ENCODE measurements at places on chromosomes 2 and 18.

- DNase-seq, result no peak
Measured at GRCh38 chr18:24189007-24189528, 50.2 kb downstream of the CABYR start.

DNA sequence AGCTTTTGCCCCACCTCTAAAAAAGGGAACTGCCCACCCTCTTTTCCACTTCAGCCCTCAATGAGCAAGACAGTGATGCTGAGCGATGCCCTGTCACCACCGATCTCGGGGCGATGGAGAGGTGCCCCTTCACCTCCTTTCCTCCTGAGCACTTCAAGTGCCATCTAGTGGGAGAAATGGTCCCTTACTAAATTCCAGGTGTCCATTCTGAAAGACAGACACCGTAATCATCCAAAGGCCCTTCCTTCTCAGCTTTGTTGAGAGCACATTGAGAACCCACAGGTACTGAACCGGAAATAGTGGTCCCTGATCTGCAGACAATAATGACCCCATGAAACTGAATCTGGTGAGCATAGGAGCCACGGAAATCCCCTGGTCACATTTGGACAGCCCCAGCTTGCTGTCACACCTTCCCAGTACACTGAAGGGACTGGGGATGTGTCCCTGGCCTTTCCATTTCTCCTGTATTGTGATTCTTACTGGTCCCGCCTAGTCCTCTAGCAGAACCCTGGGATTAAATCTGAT is 38.5 kb downstream of the KCTD18 start:
- peak; percentile 37 for DNase-seq

GRCh38 chr18:54906331-54907185 is 52.7 kb downstream of the CCDC68 start:
- no peak for DNase-seq

- no peak for DNase-seq
Measured at GRCh38 chr2:133675-134593, 87.6 kb upstream of the FAM110C start.

GRCh38 chr2:187312718-187313282 is 135.3 kb downstream of the CALCRL start:
- no peak for DNase-seq

DNA sequence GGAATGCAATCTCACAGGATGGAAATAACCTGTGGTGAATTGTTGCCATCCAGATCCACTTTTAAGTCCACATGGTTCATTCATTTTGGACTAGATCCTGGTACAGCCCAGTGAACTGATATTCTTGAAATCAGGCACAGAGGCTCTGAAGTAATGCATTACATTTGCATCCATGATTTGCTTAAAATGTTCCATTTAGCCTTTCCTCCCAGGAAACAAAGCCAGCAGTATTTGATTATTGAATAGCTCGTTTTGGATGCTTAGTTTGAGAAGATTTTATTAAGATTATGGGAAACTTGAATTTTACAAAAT is 995.8 kb upstream of the CDH2 start:
- DNase-seq, result no peak

DNA sequence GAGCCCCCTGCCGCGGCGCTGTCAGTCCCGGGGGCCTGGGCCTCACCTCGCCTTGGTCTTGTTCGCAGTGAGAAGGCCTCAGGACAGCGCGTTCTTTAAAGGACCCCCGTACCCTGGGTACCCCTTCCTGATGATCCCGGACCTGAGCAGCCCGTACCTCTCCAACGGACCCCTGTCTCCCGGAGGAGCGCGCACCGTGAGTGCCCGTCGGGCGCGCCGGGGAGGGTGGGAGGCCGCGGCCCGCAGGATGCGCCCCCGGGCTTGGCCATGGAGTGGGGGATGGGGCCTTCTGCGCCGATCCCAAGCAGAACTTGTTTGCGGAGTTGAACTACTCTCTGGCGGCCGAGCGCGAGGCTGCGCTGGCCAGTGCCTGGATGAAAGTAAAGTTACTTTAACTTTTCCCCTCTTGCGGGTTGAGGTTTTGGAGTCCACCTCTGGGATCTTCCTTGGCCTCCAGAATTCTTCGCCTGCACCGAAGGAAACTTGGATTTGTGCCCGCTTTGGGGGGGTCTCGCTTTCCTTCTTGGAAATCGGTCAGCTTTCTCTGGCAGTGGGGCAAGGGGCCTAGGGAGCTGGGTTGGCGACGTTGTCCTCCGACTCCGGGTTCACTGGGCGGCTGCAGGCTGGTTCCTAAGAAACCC is 1.2 kb downstream of the TCF7L1 start:
- no peak for DNase-seq

DNA sequence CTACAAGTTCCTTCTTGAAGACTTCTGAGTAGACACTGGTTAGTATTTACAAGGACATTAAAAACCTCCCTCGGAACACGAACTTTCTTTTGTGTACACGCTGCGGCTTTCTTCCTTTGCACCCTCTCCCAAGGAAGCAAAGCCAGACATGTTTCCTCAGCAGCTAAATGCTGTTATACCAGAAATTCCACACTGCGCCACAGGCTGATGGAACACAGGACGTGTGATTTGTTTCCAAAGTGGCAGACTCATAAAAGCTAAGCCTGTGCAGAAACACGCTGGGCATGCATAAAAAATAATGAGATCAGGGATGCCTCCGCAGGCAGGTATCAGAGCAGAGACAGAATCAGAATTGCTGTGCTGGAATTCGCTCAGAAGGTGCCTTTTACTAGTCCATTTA is 73.0 kb upstream of the RGPD5 start:
- no peak for DNase-seq

DNA sequence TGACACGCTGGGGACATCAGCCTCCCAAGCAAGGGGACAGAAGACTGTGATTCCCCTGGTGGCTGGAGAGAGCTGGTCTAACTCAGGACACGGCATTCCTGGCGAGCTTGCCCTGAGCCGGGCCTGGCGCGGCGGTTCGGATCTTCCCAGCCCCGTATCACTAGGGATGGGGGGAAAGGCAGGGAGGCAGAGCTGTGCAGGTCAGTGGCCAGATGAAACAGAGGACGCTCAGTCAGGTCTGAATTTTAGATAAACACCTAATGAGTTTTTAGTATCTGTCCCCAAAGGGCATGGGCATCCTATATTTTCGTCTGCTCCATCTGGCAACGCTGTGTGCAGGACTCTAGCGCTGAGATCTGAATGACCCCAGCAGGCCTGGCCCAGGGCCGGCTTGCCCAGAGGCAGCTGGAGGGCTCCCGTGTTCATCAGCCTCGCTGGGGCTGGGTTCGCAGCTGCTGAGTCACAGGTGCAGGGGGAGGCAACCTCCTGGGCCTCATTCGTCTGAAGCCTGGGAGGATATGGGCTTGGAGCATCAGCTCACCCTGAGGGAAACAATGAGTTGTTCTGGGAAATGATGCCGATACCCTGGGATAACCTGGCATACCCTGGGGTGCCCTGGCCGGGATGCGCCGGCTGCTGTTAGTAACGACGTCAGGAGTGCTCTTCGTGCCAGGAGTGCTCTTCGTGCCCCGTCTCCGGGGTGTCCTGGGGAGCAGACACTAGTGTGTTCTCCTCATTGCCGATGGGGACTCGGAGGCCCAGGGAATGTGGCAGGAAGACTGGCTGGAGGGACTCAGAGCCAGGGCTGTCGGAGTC is 48.1 kb upstream of the HPCAL1 start:
- no peak for DNase-seq

DNA sequence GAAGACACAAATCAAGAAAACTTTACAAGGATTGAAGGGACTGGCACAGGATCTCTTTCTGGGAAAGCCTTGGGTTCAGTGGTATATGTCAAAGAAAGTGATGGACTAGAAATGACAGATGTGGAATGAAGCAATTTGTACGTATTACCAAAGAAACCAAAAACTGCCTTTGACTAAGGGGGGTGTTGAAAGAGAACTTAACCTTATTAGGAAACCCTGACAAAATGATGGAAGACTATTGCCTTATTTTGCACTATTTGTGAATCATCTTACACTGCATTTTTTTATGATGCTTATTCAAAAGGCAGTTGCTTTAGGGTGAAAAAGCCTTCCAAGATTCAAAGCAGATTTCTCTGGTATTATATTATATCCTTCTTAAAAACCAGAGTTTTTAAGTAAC is 4.0 kb downstream of the TSGA10 start:
- DNase-seq, result no peak

DNA sequence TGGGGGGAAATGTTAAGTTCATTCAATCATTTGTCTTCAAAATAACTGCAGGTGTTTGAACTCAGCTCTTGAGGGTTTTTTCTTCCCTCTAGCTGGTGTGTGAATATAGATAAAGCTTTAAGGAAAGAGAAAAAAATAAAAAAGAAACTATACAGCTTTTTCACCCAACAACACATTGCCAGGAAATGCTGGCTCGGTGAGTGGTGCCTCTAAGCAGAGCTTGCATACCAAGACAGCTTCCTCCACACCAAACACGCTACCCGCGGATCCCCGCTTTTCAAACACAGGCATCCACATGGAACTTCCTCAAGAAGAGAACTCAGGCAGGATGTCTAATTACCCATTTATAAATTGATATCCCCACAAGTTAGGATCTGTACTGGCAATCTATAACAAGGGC is 69.8 kb upstream of the TANK start:
- no peak for DNase-seq

- no peak for DNase-seq
Measured at GRCh38 chr18:77985526-77986281, 736.1 kb downstream of the GALR1 start.

DNA sequence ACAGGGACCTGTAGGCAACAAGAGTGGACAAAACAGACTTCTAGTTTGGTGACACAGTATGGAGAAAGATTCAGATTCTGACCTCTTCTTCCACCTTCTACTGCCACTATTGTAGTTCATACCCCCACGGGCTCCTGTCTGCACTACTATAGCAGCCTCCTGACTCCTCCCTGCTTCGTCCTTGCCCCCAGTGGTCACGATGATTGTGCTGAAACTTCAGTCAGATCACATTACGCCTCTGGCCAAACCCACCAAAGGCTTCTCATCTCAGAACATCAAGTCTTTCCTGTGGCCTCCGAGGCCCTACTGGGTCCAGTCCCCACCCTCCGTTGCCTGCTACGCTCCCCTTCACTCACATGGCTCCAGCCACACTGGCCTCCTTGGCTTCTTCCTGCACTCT is 147.6 kb downstream of the CYP26B1 start:
- no peak for DNase-seq

GRCh38 chr2:174344716-174345461 is 10.1 kb downstream of the SP9 start:
- DNase-seq, result no peak

DNA sequence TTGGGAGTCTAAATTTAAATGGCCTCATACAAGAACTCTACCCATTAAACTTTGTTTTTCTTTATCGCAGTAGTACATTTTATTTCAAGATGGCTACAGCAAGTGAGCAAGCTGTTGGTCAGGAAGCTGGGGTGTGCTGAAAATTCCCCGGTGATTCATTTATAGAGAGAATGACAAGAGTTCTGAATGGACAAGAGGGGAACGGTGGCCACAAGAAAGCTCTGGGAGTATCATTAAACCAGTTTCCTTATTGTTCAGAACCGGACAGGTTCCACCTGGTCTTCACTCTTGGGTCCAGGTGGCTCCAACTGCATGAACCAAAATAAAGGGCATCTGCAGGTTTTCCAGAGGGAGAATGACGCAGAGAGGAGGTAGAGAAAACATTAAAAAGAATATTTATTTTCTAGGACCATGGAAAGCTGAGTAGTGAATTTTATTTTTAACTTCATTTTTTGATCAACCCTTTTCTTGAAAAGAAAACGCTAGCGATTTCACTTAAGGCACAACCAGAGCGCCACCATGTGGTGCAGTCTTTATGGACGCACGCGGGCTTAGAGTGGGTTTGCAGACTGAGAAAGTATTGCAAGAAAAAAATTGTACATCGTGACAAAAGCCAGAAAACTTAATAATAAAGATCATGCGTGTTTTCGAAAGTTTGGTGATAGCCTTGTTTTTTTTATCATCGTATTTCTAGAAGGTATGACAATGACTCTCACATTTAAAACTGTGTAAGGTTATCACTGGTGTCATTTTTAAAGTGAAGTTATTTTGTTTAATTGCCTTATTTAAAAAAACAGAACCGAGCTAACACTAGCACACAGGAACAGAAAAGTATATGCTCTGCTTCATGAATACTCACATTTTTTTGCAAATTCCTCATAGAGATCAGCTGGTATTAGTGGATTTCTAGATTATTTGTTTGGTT is 97.9 kb upstream of the NOL4 start:
- peak; percentile 31 for DNase-seq

- DNase-seq, result no peak
Measured at GRCh38 chr18:79625195-79625923, 54.2 kb upstream of the CTDP1 start.

DNA sequence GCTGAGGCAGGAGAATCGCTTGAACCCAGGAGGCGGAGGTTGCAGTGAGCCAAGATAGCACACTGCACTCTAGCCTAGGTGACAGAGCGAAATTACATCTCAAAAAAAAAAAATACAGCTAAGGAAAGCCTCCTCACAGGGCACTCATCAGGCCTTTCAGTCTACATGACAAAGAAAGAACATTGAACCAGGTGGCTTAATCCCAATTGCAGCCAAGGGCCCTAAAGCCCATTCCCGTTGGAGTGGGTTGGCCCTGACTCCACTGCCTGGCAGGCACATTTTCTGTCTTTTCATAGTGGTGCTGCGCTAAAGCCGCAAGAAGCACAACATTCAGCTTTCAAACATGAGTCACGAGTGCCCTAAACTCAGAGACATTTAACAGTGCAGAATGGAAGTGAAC is 372.5 kb downstream of the RNF144A start:
- no peak for DNase-seq

- no peak for DNase-seq
Measured at GRCh38 chr18:70840649-70841048, 551.8 kb downstream of the SOCS6 start.

DNA sequence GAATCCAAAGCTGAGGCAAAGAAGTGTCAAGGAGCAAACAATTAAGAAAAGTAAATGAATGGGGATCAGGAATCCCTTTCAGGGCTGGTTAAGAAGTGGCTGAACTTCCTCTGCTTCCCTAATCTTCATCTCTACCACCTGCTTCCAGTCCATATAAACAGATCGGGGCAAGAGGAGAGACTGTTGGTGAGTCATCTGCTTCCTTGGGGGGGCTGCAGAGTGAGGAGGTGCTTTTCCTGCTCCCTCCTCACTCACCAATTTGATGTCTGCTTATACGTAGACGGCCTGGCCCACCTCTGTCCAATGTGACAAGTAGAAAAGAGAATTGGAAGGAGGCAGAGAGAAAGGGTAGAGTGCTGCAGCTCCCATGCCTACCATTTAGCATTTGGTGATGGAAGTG is 68.4 kb downstream of the NAB1 start:
- DNase-seq, result no peak

DNA sequence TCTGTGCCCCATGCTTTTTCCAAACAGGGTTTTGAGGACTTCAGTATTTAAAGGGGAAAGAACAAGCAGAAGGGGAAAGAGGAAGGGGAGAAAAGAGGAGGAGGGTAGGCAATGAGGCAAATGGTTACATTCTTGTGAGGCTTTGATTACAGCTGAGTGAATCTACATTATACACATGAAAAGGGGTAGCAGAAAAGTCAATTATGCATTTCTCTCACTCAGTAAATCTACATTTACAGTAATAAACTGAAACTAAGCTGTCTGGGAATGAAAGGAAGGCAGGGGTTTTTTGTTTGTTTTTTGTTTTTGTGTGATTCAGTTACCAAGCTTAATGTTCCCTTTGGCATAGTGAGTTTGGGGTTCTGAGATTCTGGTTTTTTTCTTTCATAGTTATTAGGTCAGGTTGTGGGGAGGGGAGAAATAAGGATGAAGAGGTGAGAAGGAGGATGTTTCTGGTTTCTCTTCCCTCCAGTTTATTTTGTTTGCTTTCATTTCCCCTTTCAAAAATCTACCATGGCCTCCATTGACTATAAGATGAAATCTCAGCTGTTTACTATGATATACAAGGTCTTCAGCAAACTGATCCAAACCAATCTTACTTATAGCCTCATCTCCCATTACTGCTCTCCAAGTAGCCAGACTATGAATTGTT is 18.7 kb downstream of the C18orf63 start:
- DNase-seq, result no peak

- no peak for DNase-seq
Measured at GRCh38 chr2:215171151-215171550, 32.7 kb upstream of the ABCA12 start.

All from hippocampal formation (tissue), 2 donors.